Activated CD8-positive, alpha-beta memory T cell treated with anti-CD3 and anti-CD28 coated beads for 48 hours (primary cell): ENCODE measurements at places on chromosomes 4 and X.

DNA sequence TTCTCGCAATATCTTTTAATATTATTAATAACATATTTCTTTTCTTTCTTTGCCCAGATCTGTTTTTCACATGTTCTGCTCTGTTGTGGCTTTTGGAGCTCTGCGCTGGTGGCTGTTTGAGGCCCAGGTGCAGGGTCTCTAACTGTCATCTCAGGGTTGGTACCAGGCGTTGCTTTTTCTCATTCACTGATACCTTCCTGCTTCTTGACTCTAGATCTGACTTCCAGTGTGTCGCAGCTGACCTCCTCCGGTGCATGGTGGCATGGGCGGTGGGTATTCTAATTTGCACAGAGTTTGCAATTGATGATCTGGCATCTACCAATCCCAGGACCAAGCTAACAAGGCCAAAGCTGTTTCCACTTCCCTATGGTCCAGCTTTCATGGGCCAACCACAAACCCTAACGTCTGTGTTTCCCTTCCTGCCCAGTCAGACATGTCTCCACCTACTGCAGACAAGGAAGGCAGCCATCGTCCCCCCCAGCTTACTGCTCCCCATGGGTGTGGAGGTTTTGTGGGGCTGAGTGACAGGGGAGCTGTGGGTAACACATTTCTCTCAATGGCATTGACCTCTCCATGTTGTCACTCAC lies 25.2 kb downstream of the LETM1 start:
- DNase-seq, result no peak

DNA sequence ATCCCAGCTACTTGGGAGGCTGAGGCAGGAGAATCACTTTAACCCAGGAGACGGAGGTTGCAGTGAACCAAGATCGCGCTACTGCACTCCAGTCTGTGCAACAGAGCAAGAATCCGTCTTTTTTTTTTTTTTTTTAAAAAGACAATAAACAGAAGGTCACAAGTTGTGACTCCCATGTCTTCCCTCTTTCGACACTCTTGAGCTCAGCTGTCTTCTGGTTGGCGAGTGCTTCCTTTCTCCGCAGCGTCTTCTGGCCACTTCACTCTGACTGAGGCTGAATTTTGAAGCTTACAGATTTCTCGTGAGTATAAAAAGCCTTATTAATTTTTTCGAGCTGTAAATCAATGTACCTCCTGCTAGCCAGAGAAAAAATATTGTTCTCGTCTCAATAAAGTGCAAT lies 124.9 kb downstream of the STOX2 start:
- DNase-seq, result no peak

DNA sequence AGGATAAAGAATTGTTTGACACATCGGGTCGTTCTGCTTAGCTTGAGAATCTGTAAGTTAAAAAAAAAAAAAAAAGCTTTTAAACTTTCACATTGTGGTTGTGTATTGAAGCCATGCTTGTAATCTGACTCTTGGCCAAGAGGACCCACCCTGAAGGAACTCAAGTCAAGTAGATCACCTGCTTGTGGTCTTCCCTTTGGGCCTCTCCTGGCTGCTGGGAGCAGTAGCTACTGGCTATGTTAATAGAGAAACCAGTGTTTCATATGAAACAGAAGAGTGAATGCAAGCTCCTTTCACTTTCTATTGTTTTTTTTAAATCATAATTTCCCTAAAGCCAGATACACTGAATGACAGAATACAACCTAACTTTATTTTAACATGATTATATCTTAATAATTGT lies 402.4 kb upstream of the NDST4 start:
- no peak for DNase-seq

DNA sequence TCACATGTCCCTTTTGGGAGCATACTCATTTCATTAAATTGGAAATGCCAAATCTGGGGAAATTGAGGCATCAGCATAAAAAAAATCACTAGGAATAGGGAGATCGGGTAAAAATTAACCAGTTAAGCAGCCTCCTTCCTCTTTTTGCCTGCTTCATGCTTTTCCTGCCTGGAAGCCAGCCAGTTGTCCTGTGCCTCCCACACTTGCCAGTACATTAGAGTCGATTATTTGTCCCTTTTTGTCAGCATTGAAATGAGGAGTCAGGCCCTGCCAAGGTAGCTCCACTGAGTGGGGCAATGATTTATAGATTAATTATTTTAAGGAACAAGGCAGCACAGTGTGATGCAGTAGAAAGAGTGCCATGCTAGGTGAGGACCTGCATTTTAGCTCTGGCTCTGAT lies 55.3 kb downstream of the SH2D1A start:
- no peak for DNase-seq

DNA sequence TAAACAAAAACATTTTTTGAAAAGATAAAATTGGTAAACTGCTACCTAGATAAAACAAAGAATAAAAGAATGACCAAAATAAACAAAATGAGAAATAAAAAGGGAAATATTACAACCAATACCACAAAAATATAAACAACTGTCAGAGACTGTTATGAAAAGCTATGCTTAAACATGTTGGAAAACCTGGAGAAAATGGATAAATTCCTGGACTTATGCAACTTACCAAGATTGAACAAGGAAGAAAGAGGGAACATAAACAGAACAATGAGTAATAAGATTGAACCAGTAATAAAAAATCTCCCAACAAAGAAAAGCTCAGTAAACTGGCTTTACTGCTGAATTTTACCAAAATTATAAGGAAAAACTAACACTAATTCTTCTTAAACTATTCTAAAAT lies 518.7 kb downstream of the GRXCR1 start:
- DNase-seq, result no peak

DNA sequence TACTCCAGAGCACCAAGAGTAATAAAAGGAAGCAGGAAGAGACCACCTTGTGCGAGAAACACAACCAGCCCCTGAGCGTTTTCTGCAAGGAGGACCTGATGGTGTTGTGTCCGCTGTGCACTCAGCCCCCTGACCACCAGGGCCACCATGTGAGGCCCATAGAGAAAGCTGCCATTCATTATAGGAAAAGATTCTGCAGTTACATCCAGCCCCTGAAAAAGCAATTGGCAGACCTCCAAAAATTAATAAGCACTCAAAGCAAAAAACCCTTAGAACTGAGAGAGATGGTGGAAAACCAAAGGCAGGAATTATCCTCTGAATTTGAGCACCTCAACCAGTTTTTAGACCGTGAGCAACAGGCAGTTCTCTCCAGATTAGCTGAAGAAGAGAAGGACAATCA lies 5.7 kb downstream of the TRIM75 start:
- no peak for DNase-seq

DNA sequence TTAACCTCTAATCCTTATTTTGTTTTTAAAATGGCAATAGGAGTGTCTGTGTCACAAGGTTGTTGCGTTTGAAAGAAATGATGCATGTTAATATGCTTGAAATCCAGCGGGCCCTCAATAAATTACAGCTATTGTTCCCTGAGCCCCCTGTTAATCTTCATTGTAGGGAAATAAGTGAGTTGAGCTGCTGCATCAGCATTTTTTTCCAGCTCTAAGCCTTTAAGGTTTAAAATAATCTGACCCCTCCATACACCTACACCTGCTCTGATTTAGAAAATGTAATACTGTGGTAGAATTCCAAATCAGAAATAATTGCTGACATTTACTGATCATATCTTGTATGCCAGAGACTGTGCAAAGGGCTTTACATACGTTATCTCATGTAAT lies 2.6 kb upstream of the MSMO1 start:
- DNase-seq, result no peak

GRCh38 chrX:102085706-102086105 lies 39.8 kb upstream of the TCEAL2 start:
- no peak for DNase-seq
